Liver (tissue), 10 donors: ENCODE measurements at places on chromosomes 6 and 20. TPM values are rescaled to one million over a fixed set of nuclear protein-coding genes. Genes with fewer than 3 reads are reported as not detected.

- H3K4me1 ChIP-seq = no peaks in the 10 kb centered on the region
- H3K36me3 ChIP-seq = no peaks in the 10 kb centered on the region
- DNase-seq = no peak
- H3K27me3 ChIP-seq = no peaks in the 10 kb centered on the region
Observed at GRCh38 chr20:49426873-49427272, 55.6 kb downstream of the KCNB1 start.

The TRIM38 gene
- 2.9 TPM for total RNA-seq

GRCh38 chr20:15814911-15815310 is 758.3 kb downstream of the KIF16B start:
- H3K4me3 ChIP-seq = no peak overlapping the region
- no peak overlapping the region for H3K27ac ChIP-seq
- DNase-seq = no peak
- peaks cover 15% of the 10 kb centered on the region for H3K4me1 ChIP-seq
- no peaks in the 10 kb centered on the region for H3K27me3 ChIP-seq

The SLC44A4 gene
- 2.4 TPM for total RNA-seq

The CDH22 gene
- total RNA-seq = not detected

DNA sequence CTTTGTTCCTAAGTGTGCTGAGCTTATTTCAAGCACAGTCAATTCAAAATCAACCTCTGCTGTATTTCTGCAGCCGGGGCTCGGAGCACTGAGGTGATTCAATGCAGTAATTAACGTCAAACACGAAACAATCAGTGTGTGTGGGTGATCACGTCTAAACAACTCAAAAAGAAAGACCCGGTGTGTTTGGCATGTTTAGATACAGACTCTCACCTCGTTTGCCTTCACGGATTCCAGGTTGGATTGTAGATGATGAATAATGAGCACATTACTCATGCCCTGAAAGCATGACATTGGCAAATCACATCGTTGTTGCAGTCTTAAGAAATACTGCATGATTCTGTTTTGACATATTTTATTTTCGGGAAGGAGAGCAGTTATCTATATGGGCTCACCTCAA is 231.0 kb downstream of the QKI start:
- no peaks in the 10 kb centered on the region for H3K27me3 ChIP-seq
- no peak overlapping the region for H3K27ac ChIP-seq
- no peaks in the 10 kb centered on the region for H3K36me3 ChIP-seq
- no peaks in the 10 kb centered on the region for H3K4me1 ChIP-seq
- no peak for DNase-seq

DNA sequence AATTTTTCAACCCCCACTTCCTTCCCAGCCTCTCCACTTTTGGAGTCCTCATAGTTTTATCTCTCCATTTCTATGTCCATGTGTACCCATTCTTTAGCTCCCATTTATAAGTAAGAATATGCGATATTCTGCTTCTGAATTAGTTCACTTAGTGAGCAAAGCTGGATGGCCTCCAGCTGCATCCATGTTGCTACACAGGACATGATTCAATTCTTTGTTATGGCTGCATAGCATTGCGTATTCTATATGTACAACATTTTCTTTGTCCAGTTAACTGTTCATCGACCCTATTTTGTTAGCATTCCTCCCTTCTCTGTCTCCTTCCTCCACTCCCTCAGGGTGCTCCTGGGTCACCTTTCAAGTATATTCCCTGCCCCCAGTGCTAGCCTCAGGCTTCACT is 210.0 kb upstream of the SSTR4 start:
- no peaks in the 10 kb centered on the region for H3K4me1 ChIP-seq
- H3K27ac ChIP-seq = no peak overlapping the region
- no peaks in the 10 kb centered on the region for H3K27me3 ChIP-seq
- peak; percentile 6 for DNase-seq

The ZNF165 gene
- total RNA-seq = 0.51 TPM

DNA sequence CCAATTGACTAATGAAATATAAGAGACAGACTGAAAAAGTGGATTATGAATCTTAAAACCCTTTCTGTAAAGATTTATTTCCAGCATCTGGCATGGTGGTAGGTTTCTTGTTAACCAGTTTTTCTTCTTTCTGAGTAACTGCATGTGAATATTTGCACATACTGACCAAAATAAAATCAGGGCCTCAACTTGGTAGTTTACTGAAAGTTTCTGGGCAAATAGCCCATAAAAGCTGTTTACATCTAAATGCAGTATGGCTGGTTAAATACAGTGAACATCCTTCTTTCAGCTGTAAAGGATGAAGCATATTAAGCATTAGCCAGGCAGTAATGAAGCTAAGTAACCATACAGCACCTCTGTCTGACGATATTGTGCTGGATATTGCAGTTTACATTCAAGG is 83.6 kb upstream of the EYS start:
- no peaks in the 10 kb centered on the region for H3K4me1 ChIP-seq
- DNase-seq = no peak
- no peak overlapping the region for H3K27ac ChIP-seq
- no peak overlapping the region for H3K4me3 ChIP-seq
- H3K36me3 ChIP-seq = no peaks in the 10 kb centered on the region

DNA sequence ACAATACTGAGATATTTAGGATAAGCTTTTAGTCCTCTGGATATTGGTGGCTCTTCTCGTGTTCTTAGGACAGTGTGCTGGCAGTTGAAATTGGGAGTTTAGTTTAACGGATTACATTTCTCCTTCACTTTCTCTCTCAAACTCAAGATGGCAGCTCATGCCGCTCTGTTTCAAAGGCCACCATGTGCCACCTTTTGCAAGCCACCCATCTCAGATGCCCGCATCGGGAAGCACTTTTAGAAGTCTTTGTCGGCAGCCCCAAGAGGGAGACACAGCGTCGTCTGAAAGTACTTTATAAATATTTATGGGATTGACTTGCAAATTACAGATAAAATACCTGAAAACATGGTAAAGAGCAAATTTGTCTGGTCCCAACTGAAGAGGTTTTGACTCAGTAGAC is 73.5 kb downstream of the DOK5 start:
- no peaks in the 10 kb centered on the region for H3K36me3 ChIP-seq
- no peaks in the 10 kb centered on the region for H3K4me1 ChIP-seq
- H3K4me3 ChIP-seq = no peak overlapping the region
- H3K27ac ChIP-seq = no peak overlapping the region
- no peaks in the 10 kb centered on the region for H3K27me3 ChIP-seq
- DNase-seq = no peak

DNA sequence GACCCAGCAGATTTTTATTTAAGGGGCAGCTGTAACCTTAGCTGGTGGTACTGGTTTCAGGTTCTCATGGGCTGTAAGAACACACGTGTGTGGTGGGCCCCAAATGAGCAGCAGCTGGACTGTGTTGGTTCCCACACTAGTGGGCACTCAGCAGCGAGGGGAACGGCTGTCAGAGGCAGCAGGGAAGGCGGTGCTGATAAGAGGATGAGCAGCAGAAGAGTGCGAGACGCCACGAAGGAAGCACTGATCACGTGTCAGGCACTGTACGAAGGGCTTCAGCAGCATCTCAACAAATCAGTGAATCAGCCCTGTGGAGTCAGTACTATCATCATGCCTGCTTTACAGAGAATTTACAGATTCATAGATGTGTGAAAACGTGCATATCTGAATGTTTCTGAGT is 41.0 kb upstream of the EMILIN3 start:
- H3K27ac ChIP-seq = no peak overlapping the region
- DNase-seq = no peak
- no peaks in the 10 kb centered on the region for H3K27me3 ChIP-seq

The PHACTR3 gene
- 0.14 TPM for total RNA-seq

- H3K27me3 ChIP-seq = no peaks in the 10 kb centered on the region
- no peak overlapping the region for H3K4me3 ChIP-seq
- peaks cover 33% of the 10 kb centered on the region for H3K36me3 ChIP-seq
- no peak overlapping the region for H3K27ac ChIP-seq
- DNase-seq = no peak
Observed at GRCh38 chr20:433300-433975, 25.3 kb downstream of the RBCK1 start.

- no peaks in the 10 kb centered on the region for H3K36me3 ChIP-seq
- DNase-seq = no peak
- no peaks in the 10 kb centered on the region for H3K4me1 ChIP-seq
Observed at GRCh38 chr6:313917-314316, 21.6 kb downstream of the DUSP22 start.

The GGT7 gene
- 5.4 TPM for total RNA-seq

DNA sequence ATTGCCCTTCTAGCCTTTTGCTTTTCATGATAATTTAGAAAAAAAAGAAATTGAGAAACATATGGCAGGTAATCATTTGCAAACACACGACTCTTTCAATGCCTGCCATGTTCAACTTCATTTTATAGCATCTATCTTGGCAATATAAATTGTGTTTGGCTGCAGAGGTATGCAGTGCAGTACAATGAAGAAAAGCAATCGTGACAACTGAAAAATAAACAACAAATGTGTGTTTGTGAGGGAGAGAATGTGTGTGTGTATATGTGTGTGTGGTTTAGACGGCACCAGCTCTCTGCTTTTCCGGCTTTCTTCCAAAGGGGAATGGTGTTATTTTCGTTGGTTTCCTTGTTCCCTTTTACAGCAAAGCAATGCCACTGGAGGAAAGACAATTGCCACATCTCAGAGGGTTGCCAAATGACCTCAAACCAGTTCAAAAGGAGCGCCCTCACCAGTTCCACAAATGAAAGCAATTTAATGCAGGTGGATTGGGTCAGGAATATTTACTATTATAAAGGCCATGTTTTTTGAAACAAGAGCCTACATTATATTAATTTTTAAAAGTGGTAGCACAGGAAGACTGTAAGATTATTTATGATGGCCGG is 587.2 kb downstream of the PRKN start:
- no peaks in the 10 kb centered on the region for H3K27me3 ChIP-seq
- no peak overlapping the region for H3K27ac ChIP-seq
- H3K4me3 ChIP-seq = no peak overlapping the region
- no peaks in the 10 kb centered on the region for H3K36me3 ChIP-seq
- H3K4me1 ChIP-seq = no peaks in the 10 kb centered on the region

The ZNF341 gene
- total RNA-seq = 0.79 TPM

DNA sequence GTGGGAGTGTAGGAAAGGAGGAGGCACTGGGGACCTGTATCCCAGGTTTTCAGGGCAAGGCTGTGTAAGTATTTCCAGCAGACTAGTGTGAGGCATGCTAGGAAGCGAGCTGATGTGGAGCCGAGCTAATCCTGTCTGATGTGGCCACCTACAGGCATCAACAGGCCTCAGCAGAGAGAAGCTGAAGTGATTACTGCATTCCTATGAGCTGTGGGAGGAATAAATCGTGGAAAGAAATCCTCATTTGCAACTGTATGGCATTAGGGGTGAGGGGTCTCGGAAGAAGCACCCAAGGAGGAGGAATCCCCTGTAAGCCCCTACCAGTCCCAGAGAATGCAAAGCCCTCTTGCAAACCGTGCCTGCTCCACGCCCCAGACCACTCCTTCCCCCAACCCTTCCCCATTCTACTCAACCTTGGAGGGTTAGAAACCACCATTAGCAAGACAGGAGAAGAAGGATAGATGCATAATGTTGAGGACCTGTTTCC is 41.6 kb downstream of the C6orf15 start:
- H3K27me3 ChIP-seq = no peaks in the 10 kb centered on the region
- no peak for DNase-seq
- H3K36me3 ChIP-seq = no peaks in the 10 kb centered on the region
- no peaks in the 10 kb centered on the region for H3K4me1 ChIP-seq

- DNase-seq = no peak
- no peaks in the 10 kb centered on the region for H3K36me3 ChIP-seq
- H3K4me1 ChIP-seq = no peaks in the 10 kb centered on the region
- no peaks in the 10 kb centered on the region for H3K27me3 ChIP-seq
- H3K4me3 ChIP-seq = no peak overlapping the region
- no peak overlapping the region for H3K27ac ChIP-seq
Observed at GRCh38 chr6:153949616-153950015, 89.4 kb upstream of the OPRM1 start.

DNA sequence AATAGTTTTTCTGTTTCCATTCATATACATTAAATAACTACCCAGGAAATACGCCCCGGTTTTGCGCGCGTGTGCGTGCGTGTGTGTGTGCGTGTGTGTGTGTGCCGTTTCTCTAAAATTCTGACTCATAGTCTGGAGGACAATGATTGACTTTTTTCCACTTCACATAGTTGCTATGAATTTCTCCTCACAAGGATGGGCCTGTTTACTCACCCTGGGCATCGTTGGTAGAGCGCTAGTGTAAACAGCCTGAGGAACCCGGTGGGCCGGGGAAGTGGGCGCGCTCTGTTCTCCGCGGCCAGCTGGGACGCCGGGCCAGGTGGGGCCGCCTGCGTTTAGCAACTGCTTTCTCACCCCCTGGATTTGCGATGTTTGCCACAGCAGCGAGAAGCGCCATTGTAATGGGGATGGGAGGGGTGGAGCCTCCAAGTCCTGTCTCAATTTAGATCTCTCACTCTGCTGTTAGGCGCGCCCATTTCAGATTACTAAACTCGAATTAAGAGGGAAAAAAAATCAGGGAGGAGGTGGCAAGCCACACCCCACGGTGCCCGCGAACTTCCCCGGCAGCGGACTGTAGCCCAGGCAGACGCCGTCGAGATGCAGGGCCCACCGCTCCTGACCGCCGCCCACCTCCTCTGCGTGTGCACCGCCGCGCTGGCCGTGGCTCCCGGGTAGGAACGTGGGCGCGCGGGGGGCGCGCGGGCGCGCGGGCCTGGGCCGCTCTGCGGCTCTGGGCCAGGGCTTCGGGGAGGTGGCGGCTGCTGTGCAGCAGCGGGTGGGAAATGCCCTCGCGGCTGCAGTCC is at the start of gene CD109:
CD109 (plus strand) TSS at position 585 of the 803 bp plus-strand sequence; CDS start at position 598, 13 bp downstream.
- H3K36me3 ChIP-seq = no peaks in the 10 kb centered on the region
- no peaks in the 10 kb centered on the region for H3K27me3 ChIP-seq
- H3K4me1 ChIP-seq = peaks cover 11% of the 10 kb centered on the region
- peak within 1 kb of the TSS; percentile 56 for H3K4me3 ChIP-seq
- no peak for DNase-seq

- H3K4me3 ChIP-seq = no peak overlapping the region
- no peaks in the 10 kb centered on the region for H3K36me3 ChIP-seq
- H3K27me3 ChIP-seq = no peaks in the 10 kb centered on the region
- no peak overlapping the region for H3K27ac ChIP-seq
- H3K4me1 ChIP-seq = peaks cover 2% of the 10 kb centered on the region
Observed at GRCh38 chr6:112308476-112308875, 38.7 kb upstream of the RFPL4B start.

DNA sequence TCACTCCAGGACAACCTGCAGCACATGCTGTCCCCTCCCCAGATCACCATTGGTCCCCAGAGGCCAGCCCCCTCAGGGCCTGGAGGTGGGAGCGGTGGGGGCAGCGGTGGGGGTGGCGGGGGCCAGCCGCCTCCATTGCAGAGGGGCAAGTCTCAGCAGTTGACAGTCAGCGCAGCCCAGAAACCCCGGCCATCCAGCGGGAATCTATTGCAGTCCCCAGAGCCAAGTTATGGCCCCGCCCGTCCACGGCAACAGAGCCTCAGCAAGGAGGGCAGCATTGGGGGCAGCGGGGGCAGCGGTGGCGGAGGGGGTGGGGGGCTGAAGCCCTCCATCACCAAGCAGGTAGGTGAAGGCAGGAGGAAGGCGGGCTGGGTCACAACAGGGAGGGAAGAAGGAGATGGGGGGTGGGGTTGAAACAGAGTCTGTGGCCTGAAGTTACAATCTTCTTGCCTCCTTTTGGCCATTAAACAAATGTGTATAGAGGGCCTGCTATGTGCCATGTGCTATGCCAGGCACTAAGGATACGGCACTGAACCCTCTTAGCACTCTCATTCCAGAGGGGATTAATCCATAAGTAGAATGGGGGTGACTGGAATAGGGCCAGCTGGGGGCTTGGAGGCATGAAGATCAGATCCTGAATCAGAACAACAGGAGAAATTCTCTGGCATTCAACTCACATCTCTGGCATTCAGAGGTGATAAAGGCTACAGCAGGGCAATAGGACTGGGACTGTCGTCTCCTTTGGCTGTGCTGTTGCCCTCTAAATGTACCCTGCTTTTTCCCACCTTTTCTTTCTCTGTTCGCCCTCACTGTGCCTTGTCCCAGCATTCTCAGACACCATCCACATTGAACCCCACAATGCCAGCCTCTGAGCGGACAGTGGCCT is 10.5 kb upstream of the ZBTB9 start:
- H3K27me3 ChIP-seq = no peaks in the 10 kb centered on the region
- no peaks in the 10 kb centered on the region for H3K4me1 ChIP-seq
- no peak overlapping the region for H3K27ac ChIP-seq
- H3K4me3 ChIP-seq = no peak overlapping the region
- no peak for DNase-seq
